ENCODE measurements at places on chromosomes 1 and 21. TPM values are rescaled to one million over a fixed set of nuclear protein-coding genes. Genes with fewer than 3 reads are reported as not detected.

DNA sequence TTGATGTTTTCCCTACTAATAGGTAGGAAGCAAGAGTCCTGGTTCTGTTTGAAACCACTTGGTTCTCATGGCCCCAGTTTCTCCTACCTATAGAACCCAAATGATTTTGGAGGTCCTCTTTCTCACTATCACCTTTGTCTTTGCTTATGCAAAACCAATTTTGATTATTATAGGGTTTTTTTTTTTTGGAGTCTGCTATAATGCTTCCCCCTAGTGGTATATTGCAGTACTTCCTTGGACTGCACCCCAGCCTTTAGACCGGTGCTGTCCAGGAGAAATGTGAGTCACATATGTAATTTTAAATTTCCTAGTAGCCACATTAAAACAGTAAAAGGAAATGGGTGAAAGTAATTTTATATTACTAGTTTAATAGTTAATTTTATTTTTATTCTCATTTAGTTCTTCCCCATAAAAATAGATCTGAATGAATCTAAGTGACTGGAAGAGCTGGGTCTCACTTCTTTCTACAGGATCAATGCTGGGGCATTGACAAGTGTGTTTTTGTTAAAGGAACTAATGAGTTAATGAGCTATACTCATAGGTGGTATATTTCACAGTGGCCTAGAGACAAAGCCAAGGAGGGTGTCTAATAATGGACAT lies 10.6 kb downstream of the FCMR start:
- DNase-seq = peak; percentile 54

- no peak for DNase-seq
Measured at GRCh38 chr1:54224233-54224632, 24.3 kb downstream of the MRPL37 start.

DNA sequence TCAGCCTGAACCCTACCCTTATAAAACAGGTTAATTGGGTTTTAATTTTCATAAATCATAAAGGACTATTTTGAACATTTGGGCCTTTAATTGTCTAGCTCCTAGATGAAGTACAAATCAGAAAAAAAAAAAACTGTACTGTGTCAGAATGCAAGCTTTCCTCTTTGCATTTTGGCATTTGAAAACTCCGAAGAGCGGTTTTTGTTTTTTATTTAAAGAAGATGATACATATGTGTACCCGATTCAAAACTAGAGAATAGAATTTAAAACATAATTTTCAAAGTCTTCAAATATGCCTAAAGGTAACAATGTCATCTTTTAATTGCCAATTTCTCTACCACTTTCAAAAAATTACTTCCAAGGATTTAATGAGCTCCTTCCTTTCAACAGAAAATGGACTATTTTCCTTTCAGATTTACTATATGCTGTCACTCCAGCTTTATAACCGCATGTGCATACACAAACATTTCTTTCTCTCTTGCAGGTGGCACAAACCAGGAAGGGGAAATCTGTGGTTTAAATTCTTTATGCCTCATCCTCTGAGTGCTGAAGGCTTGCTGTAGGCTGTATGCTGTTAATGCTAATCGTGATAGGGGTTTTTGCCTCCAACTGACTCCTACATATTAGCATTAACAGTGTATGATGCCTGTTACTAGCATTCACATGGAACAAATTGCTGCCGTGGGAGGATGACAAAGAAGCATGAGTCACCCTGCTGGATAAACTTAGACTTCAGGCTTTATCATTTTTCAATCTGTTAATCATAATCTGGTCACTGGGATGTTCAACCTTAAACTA lies 33.7 kb downstream of the MRPL39 start:
- peak; percentile 56 for DNase-seq

DNA sequence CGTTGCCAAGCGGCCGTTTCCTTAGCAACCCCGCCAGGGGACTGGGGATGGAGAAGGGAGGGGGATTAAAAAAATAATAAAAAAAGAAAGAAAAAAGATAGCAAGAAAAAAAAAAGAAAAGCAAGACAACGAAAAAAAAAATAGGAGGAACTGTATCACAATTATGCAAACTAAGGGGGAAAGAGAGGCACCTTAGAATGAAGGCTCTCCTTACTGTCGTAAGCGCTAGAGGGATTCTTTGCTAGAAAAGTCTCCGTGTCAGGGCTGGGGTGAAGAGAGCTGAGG lies 625 bp upstream of the NEGR1 start:
- no peak for DNase-seq

DNA sequence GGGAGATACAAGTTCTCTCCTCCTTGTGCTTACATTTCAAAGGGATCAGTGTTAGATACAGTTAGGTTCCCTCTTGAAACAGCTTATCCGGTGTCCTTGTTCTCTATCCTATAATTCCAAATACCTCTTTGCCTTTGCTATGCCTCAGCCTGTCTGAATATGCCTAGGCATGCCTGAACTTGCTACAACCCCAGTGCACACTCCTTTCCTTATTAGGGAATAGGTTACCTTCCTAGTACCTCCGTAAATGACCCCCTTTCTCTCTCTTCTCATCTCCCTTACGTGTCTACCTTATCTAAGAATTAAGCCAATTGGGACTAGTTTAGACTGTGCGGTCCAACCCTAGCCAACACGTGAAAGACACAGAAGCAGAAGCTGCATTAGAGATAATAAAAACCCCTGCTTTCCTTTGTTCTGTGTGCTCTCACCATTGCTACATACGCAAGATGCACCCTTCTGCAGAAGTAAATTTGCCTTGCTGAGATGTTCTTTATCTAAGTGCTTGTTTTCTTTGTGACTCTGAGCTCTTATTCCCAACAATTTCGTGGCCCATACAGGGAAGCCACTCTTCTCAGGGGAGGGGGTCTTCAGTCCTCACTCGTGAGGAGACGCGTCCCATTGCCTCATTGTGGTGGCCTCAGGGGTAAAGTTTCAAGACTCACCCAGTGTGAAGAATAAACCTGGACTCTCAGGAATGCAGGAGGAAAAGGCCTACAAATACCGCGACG lies 802.1 kb downstream of the PLA2G4A start:
- no peak for DNase-seq

DNA sequence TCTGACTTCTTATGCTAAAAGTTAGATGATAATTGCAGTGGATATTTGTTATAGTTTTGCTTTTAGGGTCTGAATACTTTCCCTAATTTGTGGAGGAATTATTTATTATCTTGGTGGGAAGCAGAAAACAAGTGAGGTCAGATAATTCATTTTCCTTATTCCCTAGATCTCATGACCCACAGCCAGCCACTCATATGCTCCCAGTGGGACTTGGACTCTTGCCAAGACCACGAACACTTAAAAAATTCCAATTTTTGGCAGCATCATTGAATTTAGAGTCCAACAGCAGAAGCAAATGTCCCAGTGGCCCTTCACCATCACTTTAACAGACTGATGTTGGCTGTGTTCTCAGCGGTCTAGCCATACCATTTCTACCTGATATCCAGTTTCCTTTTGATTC lies 204.2 kb downstream of the HMCN1 start:
- no peak for DNase-seq

DNA sequence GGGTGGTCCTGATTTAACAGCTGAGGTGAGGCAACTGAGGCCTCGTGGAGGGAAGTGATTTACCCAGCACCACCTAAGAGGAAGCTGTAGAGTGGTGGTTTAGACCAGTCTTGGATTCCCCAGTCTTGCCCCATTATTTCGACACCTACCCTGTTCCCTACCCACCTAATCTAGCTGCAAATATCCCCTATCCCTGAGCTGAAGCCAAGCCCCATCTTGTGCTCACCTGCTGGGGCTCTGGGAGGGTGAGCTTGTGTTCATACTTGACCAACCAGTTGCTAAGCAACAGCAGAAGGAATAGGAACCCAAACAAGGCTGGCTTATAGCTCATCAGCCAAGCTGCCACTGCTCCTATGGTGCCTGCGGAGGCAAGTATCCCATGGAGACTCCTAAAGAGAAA lies 2.0 kb downstream of the TEX46 start:
- DNase-seq = no peak

DNA sequence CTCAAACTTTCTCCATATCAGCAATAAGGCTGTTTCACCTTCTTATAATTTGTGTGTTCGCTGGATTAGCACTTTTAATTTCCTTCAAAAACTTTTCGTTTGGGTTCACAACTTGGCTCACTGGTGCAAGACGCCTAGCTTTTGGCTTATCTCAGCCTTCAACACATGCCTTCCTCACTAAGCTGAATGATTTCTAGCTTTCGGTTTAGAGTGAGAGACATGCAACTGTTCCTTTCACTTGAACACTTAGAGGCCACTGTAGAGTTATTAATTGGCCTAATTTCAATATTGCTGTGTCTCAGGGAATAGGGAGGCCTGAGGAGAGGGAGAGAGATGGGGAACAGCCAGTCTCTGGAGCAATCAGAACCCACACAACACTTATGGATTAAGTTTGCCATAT lies 41.2 kb upstream of the IFNLR1 start:
- DNase-seq = no peak

Gene KRTAP13-2
- not detected for total RNA-seq

Gene KANK4
- total RNA-seq = not detected

Gene COL8A2
- total RNA-seq = not detected

Gene KCNE2
- not detected for total RNA-seq
